Upper lobe of left lung (tissue), 6 donors: ENCODE measurements at places on chromosomes 11 and 22. TPM values are rescaled to one million over a fixed set of nuclear protein-coding genes. Genes with fewer than 3 reads are reported as not detected.

DNA sequence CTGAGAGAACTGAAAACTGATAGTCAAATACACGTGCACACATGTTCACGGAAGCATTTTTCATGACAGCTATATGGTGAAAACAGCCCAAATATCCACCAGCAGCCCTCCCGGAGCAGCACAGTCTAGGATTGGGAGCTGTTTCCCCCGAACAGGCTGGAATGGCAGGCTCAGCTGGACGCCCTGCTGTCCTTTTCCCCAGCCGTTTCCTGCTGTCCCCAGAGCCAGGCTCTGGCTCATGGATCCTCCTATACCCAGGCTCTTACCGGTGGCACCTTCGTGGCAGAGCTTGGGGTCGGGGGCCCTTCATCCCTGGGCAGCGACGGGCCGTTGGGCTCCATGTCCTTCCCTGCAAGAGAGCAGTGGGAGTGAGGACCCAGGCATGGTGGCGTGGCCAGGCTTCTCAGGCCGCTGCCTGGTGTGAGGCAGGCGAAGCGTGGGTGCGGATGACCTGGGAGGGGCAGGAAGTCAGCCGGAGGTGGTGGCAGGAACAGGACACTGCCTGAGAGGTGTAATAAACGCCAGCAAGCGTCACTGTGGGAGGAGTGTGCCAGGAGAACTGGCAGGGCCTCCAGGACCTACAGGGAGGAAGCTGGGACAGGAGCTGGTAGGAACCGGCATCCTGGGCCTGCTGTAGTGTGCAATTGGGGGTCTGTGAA lies 38.8 kb downstream of the OSBPL5 start:
- peak; percentile 59 for DNase-seq

The DLG2 gene
- total RNA-seq = 8.4 TPM

DNA sequence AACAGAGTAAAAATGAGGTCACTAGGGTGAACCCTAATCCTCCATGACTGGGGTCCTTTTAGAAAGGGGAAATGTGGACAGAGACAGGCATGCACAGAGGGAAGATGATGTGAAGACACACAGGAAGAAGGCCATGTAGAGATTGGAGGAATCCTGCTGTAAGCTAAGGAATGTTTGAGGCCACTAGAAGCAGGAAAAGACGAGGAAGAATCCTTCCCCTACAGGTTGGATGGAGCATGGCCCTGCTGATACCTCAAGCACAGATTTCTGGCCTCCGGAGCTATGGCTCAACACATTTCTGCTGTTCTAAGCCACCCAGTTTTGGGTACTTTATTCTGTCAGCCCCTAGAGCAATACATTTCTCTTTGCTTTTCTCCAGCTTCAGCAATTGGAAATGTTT lies 486.9 kb downstream of the MIAT start:
- no peak for DNase-seq

The TREH gene
- not detected for total RNA-seq

DNA sequence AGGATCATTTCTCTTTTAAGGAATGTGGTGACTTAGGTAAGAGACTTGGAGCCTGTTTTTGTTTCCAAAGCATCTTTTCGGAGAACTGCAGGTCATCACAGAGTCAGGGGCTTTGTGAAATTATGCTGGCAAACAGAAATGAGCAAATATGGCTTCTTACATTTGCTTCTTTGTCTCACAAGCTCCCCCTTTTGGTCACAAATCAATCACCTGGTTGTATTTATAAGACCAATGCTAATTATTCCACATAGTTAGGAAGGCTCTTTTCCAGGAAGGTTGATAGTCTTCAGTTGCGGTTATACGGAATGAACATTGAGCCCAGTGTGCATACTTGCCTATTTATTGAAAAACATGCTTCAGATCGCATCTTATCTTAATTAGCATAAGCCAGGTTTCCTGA lies 34.6 kb upstream of the CEP126 start:
- DNase-seq = no peak

DNA sequence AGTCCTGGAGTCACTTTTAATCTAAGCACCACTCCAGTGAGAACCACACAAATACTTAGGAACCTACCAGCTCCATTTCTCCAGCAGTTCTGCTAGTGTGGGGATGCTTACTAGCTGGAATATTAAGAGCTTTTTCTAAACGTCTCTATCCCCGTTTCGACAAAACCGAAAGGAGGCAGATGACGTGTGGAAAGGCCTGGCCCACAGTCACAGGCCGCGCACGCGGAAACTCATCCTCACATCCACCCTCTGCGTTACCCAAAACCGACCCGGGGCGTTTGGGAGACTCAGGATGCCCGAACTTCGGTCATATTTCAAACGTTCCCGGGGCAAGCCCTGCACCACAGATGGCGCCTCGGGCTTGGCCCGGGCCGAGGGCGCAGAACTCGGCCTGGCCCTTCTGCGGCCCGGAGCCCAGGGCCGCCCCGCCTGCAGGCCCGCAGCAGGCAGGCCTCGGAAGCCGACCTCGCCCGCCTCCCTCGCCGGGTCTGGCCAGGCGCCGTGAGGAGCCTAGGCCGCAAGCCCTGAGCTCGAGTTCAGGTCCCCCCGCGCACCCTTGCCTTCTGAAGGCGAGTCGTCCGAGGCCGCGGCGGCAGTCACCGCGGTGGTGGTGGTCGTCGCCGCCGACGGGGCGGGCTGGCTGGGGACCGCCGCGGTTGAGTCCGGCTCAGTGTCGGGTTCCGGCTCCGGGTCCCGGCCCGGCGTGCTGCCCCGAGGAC lies 473 bp downstream of the FNBP4 start:
- DNase-seq = peak; percentile 77

GRCh38 chr11:95853138-95853537 lies 62.8 kb downstream of the CEP57 start:
- no peak for DNase-seq

The CHST1 gene
- total RNA-seq = 1.7 TPM

GRCh38 chr11:96162816-96163499 lies 180.0 kb downstream of the MAML2 start:
- no peak for DNase-seq

GRCh38 chr11:80054582-80055165 lies 613.8 kb upstream of the TENM4 start:
- DNase-seq = no peak

The OR52E8 gene
- total RNA-seq = not detected

DNA sequence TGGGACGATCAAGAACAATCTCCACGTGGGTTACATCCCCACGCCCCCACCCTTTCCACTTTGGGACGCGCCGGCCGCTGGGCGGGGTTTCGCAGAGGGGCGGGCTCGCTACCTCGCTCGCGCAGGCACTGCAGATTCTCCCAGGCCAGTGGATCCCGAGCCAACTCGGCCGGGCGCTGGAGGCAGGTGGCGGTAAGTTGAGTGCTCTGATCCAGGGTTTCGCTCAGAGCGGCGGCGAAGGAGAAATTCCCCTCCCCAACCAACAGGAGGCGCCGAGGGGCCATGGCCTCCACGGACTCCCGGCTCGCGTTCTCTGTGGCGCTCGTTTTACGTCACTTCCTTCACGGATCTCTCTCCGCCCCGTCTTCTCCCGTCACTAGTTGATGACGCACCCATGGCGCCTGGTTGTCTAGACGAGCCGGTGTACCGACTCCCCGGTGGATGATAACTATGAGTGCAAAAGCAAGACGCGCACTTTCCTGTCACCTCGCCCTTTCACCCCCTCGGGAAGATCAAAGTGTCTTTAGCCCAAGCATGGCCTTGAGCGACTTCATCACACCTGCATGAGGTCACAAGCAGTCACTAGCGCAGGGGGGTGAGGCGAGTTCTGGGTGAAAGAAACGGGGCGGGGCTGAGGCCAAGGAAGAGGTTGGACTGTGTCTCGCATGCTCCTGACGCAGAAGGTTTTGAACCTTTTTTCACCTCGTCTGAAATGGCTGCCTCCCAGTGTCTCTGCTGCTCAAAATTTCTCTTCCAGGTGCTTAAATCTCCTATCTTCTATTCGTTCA lies at the start of the genes CFAP68 and FDXACB1:
CFAP68 (plus strand) TSS at position 693 of the 788 bp plus-strand sequence; CDS start at position 713, 20 bp downstream.
FDXACB1 (minus strand) TSS at position 317 of the 788 bp plus-strand sequence; CDS start at position 284, 33 bp downstream.
- peak; percentile 98 for DNase-seq

- DNase-seq = no peak
Measured at GRCh38 chr22:49328630-49329405, 498.9 kb downstream of the BRD1 start.

GRCh38 chr11:128246364-128246801 lies 341.0 kb downstream of the ETS1 start:
- peak; percentile 2 for DNase-seq

The SNU13 gene
- total RNA-seq = 114 TPM

DNA sequence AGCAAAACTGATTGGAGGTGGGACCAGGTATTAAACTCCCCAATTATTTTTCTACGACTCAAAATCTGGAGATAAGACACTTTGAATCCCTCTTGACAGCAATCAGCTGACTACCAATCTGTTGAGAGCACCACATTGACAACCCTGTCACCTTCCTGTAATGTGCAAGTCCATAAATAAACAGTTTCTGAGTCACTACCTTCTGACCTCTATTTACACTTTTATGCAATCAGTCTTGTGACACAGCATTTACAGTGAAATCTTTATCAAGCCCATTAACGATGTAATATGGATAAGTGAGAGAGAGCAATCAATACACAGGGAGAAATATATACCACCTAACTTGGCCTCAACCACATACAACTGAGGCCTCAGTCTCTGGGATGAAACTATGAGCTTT lies 283.7 kb upstream of the ANO5 start:
- no peak for DNase-seq

DNA sequence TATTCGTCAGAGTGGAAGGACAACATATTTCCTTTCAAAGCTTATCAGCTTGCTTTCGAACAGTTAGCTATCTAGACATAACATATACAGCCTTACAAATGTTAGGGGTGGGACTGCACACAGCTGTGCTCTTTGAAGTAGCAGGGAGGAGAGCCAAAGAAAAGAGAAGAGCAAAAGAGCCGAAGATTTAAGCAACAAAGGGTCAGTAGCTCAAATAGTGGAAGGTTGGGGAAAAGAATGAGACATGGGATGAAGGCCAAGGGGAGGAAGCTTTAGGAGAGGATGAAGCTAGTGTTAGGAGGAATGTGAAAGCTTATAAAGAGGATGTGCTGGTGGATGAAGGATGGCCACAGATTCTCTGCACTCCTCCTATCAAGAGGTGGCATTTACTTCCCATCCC lies 31.8 kb upstream of the IGSF22 start:
- DNase-seq = no peak

- no peak for DNase-seq
Measured at GRCh38 chr22:36337365-36338130, 50.2 kb downstream of the MYH9 start.

DNA sequence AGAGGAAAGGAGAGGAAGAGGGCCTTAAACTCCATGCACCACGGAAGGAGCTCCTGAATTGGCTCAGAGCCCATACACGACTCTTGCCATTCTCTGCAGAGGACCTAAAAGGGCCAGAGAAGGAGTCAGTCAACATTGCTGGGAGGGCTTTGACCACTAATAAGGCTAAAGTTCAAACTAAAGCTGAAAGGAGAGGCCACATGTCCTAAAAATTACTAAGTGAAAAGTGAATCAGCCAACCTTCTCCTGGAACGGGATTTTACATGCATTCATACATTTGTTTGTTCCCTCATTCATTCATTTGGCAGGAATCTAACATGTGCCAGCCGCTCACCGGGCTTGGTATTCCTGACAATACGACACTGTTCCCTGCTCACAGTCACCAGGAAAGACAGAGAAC lies 10.5 kb downstream of the CLMP start:
- no peak for DNase-seq

The ZBTB16 gene
- 584 TPM for total RNA-seq

DNA sequence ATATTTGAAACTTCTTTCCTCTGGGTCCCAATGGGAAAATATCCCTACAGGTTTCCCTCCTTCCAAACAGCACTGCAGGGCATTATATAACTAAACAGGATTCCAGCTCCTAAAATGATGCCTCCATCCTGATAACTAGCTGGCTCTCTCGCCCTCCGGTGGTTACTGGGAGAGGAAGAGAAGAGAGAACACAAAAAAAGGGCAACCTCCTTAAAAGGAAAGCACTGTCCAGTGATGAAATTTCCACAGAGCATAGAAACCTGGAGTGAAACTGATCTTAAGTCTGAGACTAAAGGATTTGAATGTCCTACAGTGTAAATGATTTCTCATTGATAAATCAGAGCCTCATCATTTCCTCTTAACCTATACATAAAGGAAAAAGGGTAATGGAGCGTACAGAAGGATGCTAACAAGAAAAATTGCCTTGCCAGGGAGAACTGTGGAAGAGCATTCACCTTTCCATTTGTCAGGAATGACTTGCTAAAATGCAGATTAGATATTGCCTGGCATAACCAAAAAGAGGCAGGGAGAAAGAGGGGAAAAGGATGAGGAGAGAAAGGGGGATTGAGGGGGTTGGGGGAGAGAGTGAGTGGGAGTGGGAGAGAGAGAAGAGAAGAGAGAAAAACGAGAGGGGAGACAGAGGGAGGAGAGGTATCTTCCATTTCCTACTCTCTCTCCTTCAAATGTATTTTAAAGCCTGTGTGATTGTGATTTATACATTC lies 121.3 kb downstream of the APOL5 start:
- no peak for DNase-seq

DNA sequence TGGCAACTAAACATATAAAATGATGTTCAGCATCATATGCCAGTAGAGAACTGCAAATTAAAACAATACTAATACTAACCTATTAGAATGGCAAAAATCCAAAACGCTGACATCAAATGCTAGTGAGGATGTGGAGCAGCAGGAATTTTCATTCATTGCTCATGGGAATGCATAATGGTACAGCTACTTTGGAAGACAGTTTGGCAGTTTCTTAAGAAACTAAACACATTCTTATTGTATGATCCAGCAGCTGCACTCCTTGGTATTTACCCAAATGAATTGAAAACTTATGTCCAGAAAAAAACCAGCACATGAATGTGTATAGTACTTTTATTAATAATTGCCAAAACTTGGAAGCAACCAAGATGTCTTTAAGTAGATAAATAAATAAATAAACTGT lies 258.0 kb downstream of the TENM4 start:
- no peak for DNase-seq

DNA sequence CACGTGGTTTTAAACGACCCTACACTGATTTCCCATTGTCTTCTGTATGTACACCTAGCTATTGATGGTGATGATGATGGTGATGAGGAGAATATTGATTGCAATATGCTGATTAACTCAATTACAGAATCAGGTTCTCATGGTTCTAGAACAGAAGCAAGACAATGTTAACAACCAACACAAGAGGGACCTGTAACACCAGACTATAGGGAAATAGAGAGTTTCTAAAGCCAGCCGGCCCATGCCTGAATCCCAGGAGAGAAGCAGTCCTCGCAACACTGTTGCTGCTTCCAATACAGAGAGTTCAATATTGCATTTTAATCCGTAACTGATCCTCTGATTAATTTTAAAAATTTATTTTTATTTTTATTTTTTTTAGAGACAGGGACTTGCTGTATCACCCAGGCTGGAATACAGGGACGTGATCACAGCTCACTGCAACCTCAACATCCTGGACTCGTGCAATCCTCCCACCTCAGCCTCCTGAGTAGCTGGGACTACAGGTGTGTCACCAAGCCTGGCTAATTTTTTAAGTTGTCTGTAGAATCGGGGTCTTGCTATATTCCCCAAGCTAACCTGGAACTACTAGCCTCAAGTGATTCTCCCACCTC lies 22.2 kb upstream of the UBASH3B start:
- no peak for DNase-seq
